ENCODE measurements at places on chromosomes 4 and X. TPM values are rescaled to one million over a fixed set of nuclear protein-coding genes. Genes with fewer than 3 reads are reported as not detected.

TMEM31 gene
- total RNA-seq: not detected

WDR17 gene
- total RNA-seq: 3.2 TPM

DAPP1 gene
- not detected for total RNA-seq

MAGEA9B gene
- total RNA-seq: not detected

PAK3 gene
- 2.4 TPM for total RNA-seq

RHOH gene
- 2.8 TPM for total RNA-seq

NALF2 gene
- not detected for total RNA-seq

SHROOM2 gene
- 1.3 TPM for total RNA-seq

SORBS2 gene
- 4.5 TPM for total RNA-seq

FABP2 gene
- total RNA-seq: not detected

PRDM8 gene
- 32.8 TPM for total RNA-seq

CWH43 gene
- total RNA-seq: not detected

PNMA6A gene
- 4.4 TPM for total RNA-seq

KDR gene
- 0.12 TPM for total RNA-seq

POU3F4 gene
- not detected for total RNA-seq

VEGFC gene
- 24.7 TPM for total RNA-seq

PGAM4 gene
- not detected for total RNA-seq

TMPRSS11B gene
- not detected for total RNA-seq
